Epithelial cell of umbilical artery (primary cell): ENCODE measurements at places on chromosomes 16 and 17. TPM values are rescaled to one million over a fixed set of nuclear protein-coding genes. Genes with fewer than 3 reads are reported as not detected.

Gene CES2
- total RNA-seq = 12.0 and 17.5 TPM in 2 replicates

Gene CD300H
- total RNA-seq = not detected in 2 replicates

Gene CCL8
- total RNA-seq = not detected in 2 replicates

Gene CLEC18C
- under 0.01 and 0.15 TPM in 2 replicates for total RNA-seq

Gene TELO2
- total RNA-seq = 14.0 and 15.9 TPM in 2 replicates
